Fibroblast of mammary gland (primary cell): ENCODE measurements at places on chromosomes 1 and 21.

DNA sequence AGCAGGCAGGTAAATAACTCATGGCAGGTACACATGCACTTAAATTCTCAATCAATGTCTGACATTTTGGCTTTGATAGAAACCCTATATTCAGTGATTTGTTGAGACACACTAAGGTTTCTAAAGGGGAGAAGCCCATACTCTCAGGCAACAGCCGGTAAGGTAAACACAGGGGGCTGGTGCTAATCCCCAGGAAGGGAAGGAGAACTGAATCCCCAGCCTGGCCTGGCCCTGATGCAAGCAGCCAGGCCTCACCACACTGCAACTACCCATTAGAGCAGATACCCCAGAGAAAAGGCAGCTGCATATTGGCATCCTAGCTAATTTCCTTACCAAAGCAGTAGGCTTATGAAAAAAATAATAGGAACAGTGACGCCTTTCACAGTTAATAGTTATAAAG is 116.5 kb upstream of the LRRC7 start:
- DNase-seq: no peak

DNA sequence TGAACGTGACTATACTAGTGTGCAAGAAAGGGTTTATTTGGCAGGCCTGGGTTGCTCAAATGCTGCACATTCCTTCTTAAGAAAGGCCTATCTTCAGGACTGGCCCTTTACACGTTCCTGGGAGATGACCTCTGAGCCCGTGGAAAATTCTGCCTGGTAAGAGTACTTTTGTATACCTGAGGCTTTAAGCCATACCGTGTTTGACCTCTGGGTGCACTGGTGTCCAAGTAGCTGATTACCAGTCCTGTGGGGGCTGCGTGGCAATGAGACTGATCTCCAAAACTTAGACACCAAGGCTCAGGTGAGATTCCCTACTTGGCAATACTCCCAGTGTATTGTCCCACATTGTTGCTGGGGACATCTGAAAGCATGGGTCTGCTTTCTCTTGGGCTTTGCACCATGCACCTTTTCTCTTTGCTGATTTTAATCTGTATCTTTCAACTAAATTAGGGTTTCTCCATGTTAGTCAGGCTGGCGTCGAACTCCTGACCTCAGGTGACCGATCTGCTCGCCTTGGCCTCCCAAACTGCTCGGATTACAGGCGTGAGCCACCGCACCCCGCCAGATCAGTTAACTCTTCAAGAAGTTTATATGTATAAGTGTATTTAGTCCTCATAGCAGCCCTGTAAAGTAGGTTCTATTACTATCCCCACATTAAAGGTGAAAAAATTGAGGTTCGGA is 44.5 kb downstream of the TRIM33 start:
- no peak for DNase-seq

GRCh38 chr21:42218836-42219605 is at the start of gene ABCG1:
Gene ABCG1, plus strand, starts transcription at chr21:42219140. Its CDS starts 123 bp downstream, at chr21:42219263.
- no peak for DNase-seq

- no peak for DNase-seq
These were observed 34.2 kb downstream of the CNN3 start for GRCh38 chr1:94892604-94893254.

DNA sequence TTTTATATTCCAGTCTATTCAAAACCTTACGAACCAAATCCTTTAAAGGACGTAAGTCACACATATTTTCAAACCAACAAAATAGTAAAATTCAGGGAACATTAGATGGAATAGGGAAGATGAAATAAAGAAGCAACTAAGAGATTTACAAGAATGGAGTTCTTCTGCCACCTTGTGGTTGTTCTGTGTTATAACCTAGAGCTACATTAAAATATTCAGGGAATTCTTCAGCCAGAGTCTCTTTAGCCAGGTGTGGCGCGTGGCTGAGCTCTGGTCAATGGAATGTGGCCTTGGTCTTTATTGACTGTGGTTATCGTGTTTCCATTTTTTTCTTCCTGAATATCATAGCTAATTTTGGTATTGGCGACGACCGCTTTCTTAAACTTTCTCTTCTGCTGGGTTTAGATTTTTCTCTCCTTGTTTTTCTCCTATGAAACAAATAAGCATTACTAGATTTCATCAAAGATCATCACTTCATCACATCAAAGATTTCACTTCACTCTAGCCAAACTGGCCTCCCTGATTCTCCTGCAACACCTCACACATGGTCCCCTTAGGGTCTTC is 221.3 kb downstream of the MRPL39 start:
- peak; percentile 81 for DNase-seq

DNA sequence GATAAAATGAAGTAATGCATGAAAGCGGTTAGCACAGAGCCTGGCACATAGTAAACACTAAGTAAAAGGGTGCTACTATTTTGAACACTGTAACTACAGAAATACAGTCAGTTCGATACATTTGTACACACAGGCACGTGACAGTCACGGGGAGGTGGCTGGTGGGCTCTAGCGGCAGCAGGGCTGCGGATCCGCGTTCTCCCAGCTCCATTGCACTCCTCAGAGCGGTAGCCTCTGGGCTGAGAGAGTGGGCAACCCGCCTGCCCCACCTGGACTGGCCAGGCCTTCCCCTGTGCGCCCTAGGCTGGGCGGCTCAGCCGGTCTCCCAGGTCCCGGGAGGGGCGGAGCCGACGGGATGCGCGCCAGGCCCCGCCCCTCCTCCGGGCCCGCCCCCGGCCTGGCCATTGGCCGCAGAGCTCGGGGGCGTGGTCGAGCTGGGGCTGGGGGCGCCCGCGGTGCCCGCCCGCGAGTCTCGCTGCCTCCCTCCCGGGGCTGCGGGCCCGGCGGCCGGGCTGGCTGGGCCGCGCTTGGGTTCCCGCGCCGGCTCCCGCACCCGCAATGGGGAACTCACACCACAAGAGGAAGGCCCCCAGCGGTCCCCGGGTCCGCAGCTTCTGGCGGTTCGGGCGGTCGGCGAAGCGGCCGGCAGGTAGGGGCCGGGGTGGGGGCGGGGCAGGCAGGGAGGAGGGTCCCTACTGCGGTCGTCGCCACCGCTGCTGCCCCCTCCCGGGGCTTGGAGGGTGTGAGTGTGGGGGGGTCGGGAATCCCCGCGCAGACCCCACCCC is 51.2 kb upstream of the SYNC start:
- peak; percentile 32 for DNase-seq

DNA sequence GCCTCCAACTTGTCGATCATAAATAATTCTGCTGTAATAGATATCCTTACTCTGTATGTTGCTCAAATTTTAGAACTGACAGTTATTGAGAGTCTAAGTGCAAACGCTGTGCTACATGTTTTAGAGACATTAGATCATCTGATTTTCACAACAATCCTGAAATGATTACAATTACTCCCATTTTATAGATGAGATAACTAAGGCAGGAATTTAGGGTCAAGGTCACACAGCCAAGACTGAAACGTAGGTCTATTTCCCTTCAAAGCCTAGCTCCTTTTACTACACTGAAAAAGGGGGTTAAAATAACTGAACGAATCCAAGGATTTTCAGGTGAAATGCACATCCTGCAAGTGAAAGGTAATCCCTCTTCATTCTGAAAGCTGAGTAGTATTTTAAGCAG is 2.7 kb upstream of the DCAF6 start:
- DNase-seq: no peak

GRCh38 chr1:234500269-234500668 is 21.3 kb upstream of the TARBP1 start:
- DNase-seq: peak; percentile 62

- DNase-seq: no peak
These were observed 318.9 kb downstream of the FAM72C start for GRCh38 chr1:143652744-143653428.

DNA sequence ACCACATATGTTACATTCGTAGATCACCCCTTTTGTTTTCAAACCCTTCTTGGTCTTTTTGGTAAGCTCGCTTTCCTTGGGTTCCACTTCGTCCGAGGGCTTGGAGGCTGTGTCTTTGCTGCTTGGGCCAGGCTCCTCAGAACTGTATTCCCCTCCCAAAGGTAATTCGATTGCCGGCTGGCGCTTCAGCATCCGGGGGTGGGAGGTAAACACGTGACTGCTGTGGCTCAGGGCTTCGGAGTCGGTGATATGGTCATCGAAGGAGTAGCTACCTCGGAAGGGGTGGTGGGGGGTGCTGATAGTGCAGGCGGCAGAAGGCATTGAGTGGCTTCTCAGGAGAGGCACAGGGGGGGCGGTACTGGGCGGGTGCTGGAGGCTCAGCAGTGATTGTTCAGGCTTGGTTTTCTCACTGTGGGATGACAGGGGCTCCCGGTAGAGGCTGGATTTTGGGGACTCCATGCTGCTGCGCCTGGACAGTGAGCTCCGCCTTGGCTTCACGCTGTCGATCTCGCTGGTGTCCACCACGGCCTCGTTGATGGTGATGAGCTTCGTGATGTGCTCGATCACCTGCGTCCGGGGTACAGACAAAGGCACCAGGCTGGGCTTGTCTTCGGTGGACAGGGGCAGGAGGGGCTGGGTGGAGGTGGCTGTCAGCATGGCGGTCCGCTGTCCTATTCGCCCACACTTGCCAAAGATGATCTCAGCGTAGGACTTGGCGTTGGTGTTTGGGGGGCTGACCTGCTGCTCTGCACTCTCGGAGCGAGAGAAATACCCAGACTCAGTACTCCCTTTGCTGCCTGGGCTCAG is 98.6 kb upstream of the EDN2 start:
- DNase-seq: no peak

- no peak for DNase-seq
These were observed 29.8 kb upstream of the KIF21B start for GRCh38 chr1:201053155-201053860.

GRCh38 chr1:26370591-26371382 is 1.8 kb downstream of the ZNF683 start:
- no peak for DNase-seq

GRCh38 chr1:44576456-44577150 is 97.7 kb downstream of the TMEM53 start:
- no peak for DNase-seq

GRCh38 chr1:109775398-109775797 is 11.7 kb upstream of the EPS8L3 start:
- DNase-seq: no peak

- DNase-seq: no peak
These were observed 37.7 kb downstream of the NRIP1 start for GRCh38 chr21:15027056-15027455.

GRCh38 chr21:45970674-45971615 is 10.6 kb upstream of the COL6A1 start:
- DNase-seq: no peak

- DNase-seq: no peak
These were observed 20.2 kb upstream of the S1PR1 start for GRCh38 chr1:101216623-101217022.

DNA sequence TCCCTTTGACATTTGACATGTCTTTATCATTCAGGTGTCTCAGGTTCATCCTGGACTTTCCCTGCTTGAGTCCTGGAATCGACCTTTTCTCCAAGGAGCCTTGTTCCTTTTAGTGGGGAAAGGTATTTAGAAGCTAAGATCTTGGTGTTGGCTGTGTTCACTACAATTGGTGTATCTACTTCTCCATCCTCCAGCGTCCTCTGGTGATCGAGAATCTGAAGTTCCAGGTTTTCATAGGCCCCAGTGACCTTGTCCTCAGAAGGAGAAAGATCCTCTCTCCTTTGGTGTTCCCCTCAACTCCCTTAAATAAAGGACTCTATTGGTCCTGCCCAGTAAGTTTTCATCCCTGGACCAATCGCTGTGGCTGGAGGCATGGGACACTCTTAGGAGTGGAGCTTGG is 22.1 kb downstream of the MROH7 start:
- no peak for DNase-seq

DNA sequence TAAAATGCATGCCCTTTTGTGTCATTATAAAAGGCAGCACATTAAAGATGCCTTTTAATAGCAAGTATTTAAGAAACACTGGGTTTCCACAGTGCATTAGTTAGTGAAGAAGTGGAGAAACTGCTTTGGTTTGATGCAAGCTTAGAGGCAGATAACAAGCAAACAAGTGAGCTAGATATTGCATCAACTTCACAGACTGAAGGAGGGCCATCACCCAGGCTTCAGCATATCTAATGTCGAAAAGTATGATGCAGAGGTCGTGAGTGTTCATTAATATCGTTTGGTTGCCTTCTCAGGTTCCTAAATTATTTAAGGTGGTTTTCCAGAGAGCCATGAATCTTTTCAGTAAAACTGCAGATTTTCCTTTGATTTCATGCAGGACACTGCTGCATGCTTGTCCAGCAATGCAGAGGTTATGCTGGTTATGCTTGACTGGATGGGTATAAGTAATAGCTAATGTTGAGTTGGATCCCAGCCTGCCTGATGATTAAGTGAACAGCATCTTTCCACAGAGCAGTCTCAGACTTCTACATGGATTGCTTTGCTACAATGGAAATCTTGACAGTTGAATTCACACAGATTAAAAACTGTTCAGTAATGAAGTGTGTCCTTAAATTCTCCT is 69.7 kb upstream of the IPO9 start:
- DNase-seq: peak; percentile 71

- DNase-seq: no peak
These were observed 6.1 kb downstream of the CERS2 start for GRCh38 chr1:150968491-150968890.

GRCh38 chr1:73401666-73402065 is 796.3 kb downstream of the LRRIQ3 start:
- DNase-seq: no peak

DNA sequence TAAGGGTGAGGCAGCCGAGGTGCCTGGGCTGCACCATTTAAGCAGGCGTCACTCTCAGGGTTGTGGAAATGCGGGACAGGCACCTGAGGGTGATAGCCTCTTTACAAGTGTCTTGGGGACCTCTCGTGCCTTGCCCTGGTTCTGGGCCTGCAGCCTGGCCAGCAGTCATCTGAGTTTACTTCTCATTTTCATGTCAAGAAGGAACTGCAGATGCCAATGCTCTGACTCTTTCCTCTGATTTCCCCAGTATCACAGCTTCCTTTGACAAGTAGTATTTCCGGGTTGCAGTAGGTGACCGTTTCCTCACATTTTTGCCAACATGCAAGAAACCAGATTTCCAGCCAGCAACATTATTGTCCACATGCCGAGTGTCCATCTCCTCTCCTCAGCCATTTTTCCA is 286.9 kb downstream of the DISC1 start:
- no peak for DNase-seq
